Right ventricle myocardium inferior (tissue), 1 donor: ENCODE measurements at places on chromosomes 4 and X.

DNA sequence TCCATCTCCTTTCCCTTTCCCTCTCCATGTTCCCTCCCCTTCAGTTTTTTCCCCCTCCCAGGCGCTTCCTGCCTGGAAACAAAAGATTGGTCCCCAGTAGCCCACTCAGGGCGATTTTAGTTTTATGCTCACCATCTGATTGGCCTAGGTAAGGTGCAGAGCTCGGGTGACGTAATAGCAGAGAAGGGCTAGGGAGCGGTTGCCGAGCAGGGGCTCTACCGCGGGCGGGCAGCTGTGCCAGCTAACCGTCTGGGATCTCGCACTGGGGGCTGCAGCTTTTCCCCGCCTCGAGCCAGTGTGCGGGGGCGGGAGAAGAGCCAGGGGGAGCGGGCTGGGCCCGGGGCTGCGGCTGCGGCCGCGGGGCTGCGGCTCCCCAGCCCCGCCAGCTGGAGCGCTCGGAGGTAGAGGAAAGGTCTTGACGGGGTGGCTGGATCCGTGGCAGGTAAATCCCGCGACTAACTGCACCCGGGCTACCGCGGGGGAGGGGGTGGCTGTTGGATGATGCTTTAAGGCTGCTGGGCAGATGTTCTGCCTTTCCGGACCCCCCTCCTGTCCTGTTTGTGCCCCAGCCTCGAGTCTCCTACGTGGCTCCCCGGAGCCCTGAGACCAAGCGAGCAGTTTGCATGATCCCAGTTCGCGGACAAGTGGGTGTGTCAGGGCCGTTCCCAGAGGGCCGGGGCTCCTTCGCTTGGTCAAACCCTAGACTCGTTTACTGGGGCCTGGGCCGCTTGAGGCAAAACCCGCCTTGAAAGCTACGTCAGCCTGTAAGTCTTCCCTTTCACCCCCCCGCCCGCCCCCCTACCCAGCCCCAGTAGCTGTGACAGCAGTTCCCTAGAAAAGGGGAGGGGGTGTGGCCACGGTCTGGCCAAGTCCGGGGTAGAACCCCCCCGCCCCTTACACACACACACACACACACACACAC, at the start of gene PAK3:
Gene PAK3, plus strand, starts transcription at position 218 of the 922 bp plus-strand sequence. CDS start 26,913 bp downstream, outside the sequence.
- DNase-seq = no peak

DNA sequence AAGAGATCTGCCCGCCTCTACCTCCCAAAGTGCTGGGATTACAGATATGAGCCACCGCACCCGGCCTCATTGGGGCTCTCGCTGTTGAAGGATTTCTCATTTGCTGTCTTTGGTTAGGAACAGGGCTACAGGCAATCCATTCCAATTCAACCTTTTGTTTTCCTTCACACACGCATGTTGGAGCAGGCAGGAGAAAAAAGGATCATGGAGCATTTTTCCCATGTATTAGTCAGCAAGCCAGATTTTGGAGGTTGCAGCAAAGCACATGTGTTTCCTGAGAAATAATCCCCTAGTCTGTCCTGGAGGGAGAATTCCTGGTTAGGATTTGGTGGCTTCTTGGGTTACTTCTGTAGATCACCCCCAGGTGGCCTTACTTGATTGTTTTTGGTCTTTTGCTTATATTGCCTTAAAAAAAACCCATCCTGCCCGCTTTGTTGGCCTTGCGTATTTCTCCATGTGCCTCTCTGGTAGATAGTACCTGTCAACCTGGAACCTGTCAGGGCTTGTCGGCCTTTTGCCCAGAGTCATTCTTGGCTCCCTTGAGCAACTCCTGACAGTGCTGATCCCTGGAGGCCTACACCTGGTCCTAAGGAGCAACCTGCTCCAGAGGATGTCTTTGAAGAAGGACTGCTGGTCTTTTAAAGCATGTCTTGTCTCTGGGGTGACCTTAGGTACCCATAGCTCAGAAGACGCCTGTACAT, 82.4 kb upstream of the CLCN4 start:
- no peak for DNase-seq

- no peak for DNase-seq
These were observed 23.0 kb upstream of the CCDC149 start for GRCh38 chr4:24935856-24936255.

DNA sequence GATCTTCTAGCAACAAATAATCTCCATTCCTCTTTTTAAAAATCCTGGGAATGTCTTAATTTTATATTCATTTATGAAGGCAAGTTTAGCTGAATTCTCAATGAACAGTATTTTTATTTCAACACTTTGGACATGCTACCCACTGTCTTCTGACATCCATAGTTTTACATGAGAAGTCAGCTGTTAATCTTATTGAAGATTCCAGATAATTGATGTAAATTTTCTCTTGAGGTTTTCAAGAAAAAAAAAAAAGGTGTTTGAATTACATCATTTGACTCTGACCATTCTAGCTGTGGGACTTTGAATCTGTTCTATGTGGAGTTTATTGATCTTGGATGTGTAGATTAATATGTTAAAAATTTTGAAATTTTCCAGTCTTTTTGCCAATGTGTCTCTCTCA, 28.0 kb downstream of the PDHA2 start:
- DNase-seq = no peak

- DNase-seq = no peak
These were observed 88.1 kb downstream of the FSTL5 start for GRCh38 chr4:162075726-162076125.

DNA sequence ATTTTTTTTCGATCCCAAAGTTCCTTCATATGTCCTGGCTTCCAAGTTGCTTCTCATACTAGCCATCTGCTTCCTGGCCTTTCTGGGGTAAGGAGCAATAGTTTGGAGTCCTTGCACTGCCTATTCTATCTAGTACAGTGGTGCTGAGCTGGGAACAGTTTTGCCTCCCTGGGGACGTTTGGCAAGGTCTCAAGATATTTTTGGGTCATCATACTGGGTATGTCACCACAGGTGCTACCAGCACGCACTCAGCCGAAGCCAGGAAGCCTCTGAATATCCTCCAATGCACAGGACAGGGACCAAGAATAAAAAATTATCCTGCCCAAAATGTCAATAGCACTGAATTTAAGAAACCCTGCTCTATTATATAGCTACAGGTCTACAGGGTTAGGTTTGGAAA, 35.4 kb upstream of the TMSB15B start:
- DNase-seq = no peak

DNA sequence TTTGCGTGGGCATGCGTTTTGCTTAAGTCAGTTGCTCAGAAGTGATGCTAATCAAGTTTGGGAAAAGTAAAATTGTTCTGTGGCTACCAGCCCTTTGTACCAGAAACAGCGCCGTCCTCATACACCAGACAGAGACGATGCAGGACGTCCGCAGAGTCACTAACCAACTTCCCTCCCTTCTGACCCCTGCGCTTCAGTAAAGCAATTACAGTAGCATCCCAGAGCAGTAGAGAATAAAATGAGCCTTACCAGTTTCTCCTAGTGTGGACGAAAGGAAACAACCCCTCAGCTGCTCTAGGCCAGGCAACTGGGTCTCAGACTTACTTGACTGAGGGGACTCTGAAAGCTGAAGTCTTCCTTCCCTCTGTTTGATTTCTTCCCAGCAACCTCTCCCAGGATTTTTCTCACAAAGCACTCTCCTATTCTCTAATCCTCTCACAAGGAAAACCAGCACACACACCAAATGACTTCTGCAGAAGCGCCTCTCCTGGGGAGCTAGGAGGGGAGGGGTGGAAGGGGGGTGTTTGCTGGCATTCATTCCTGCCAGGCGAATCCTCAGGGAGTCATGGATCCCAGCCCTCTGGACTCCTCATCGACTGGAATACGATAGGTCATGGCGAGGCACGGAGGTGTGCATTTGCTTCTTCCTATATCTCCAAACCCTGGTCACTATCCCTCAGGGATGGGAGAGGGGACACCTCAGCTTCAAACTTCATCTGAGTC, 56.0 kb upstream of the MID1 start:
- no peak for DNase-seq

GRCh38 chr4:26330186-26330787, 9.5 kb downstream of the RBPJ start:
- no peak for DNase-seq

- DNase-seq = no peak
These were observed 138.3 kb downstream of the AREG start for GRCh38 chr4:74583089-74583700.

GRCh38 chr4:78581618-78582017, 30.0 kb downstream of the ANXA3 start:
- DNase-seq = no peak

- DNase-seq = no peak
These were observed 85.4 kb downstream of the DCHS2 start for GRCh38 chr4:154406018-154406795.

DNA sequence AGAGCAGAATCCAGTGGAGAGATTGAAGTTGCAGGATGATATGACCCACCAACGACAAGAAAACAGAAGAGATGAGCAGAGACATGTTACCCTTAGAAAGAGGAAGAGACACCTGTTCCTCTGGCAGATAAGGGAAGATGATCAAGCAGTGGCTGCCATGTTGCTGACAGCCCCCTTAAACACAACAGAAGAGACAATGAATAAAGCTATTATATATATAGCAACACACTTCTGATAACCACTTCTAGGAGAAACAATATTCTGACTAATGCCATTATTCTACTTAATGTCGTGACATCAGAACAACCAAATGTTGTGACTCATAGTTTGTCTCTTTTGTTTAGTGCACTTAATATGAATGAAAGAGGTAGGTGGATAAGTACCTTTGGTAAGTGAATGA, 44.9 kb downstream of the SH3RF1 start:
- DNase-seq = no peak

DNA sequence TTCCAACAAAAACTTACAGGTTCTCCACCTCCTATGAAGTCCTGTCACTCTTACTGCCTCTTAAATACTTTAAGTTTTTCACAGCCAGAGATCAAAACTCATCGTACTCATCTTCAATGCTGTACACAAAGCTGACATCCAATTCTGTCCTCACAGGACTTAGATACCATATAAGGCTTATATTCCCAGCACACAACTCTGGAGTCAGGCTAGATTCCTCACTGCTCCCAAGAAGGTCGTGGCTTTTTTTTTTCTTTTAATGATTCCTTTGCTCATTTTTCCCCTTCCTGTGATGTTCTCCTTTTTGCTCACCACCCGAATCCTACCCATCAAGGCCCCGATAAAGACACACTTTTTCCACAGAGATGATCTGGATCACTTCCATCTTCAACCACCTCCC, 914 bp downstream of the TRAPPC2 start:
- DNase-seq = no peak

DNA sequence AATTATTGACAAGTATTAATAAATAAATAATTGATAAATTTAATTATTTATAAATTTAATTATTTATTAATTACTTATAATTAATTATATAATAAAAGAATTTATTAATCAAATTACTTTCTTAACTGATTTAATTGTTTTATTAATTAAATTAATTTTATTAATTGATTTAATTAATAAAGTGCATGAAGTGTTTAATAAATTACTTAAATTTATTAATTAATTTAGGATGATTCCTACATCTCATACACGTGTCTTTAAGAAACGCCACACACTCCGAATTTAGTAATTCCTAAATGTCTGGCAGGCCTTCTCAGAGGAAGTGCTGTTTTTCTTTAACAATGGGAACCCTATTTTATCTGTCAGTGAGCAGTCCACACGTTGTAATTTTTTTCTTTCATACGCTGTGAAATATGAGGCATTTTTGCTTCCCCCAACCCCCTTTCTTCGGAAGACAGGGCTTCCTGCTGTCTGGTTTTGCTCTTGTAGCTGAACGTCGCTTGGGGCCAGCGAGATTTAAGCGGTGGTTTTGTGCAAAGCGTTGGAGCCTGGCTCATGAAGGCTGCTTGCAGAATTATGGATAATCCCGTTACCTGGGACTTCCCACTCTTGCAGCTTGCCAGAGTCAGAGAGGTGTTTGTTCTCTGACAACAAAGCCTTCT, 46.8 kb downstream of the CRLF2 start:
- DNase-seq = no peak

GRCh38 chr4:184387351-184387750, 87.0 kb downstream of the IRF2 start:
- no peak for DNase-seq

GRCh38 chrX:17082831-17083230, 136.4 kb downstream of the REPS2 start:
- no peak for DNase-seq

- peak; percentile 73 for DNase-seq
These were observed 61.4 kb upstream of the TRIM2 start for GRCh38 chr4:153142700-153143438.

DNA sequence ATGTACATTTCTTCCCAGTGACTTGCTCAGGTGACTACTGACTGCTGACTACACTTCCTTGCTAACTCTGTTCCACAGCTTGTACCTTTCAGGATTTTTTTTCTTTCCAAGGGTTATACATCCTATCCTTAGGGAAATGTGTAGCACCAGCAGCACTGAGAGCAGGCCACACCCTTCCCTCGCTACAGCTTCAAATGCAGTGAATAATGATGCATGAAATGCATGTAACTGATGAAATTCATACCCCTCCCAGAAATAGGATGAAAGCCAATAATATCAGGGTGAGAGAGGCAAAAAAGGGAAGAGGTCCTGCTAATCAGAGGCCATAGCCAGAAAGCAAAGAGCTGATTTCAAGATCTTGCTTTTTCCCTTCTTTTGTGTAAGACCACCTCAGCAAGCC, 6.2 kb upstream of the FGF16 start:
- no peak for DNase-seq

DNA sequence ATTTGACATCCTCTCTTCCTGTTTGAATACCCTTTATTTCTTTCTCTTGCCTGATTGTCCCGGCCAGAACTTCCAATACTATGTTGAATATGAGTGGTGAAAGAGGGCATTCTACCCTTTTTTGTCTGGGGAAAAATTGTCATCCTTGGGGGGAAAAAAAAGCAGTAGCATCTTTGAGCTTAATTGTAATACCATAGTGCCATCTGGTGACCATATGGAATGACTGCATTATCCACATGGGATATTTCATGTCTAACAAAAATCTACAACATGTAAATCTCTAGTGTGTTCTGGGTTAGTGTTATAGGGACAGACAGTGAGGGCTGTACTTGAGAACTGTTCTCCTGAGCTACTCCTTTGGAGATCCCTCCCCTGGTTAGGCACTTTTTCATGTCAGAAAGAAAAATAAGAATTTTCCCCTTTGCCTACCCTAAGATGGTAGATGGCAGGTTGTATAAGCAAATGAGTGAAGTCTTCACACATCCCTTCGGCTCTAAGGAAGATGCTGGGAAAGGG, 26.0 kb downstream of the CAPN6 start:
- no peak for DNase-seq

DNA sequence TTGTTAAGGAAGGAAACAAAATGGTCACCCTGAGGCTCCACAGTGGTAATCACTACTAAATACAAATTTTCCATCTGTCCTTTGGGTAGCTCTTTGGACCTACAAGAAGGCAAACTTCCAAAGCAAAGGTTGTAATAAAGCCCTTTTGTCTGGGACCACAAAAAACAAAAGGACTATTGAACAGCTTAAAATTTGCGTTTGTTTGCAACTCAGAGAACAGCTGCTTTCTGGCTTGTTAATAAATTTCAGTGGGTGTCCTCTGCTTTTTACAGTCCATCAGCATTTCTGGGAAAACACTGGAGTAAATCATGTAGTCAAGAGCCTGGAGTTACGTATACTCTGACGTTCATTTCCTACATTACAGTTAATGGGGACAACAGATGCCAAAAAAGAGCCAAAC, 439.7 kb upstream of the DIAPH2 start:
- no peak for DNase-seq
